Activated naive CD4-positive, alpha-beta T cell treated with anti-CD3 and anti-CD28 coated beads for 36 hours (primary cell): ENCODE measurements at places on chromosomes 5 and 9. TPM values are rescaled to one million over a fixed set of nuclear protein-coding genes. Genes with fewer than 3 reads are reported as not detected.
A peak's percentile ranks its signal among the peaks of the same experiment; 100 is the strongest.

The OR13F1 gene
- not detected for total RNA-seq

The HTR4 gene
- total RNA-seq = not detected

The TRPM3 gene
- not detected for total RNA-seq

The PCAT7 gene
- not detected for total RNA-seq

The LPAR1 gene
- total RNA-seq = not detected

The SLC45A2 gene
- not detected for total RNA-seq

The DAB2 gene
- total RNA-seq = not detected

The SLIT3 gene
- total RNA-seq = 0.43 TPM

The BHMT2 gene
- total RNA-seq = not detected

The ACSL6 gene
- total RNA-seq = 1.2 TPM

DNA sequence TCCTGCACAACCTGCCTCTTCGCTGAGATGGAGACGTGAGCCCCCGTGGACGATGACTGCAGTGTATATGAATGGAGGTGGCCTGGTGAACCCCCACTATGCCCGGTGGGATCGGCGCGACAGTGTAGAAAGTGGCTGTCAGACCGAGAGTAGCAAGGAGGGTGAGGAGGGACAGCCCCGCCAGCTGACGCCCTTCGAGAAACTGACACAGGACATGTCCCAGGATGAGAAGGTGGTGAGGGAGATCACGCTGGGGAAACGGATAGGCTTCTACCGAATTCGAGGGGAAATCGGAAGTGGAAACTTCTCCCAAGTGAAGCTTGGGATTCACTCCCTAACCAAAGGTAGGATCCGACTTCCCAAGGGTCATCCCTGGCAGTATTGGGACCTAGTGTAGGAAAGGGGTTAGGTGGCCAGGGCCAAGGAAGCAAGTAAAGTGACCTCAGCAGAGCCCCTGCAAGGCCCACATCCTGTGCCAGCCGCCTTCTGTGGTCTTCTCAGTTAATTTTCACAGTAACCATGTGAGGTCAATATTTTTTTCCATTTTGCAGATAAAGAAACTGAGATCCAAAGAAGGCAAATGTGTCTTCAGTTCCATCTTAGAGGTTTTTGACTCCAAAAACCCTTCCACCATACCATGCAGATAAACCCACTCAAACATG, 53.8 kb downstream of the NIM1K start:
- H3K4me3 ChIP-seq = no peak overlapping the region
- no peak for DNase-seq
- no peak overlapping the region for H3K27ac ChIP-seq
- H3K36me3 ChIP-seq = no peaks in the 10 kb centered on the region

DNA sequence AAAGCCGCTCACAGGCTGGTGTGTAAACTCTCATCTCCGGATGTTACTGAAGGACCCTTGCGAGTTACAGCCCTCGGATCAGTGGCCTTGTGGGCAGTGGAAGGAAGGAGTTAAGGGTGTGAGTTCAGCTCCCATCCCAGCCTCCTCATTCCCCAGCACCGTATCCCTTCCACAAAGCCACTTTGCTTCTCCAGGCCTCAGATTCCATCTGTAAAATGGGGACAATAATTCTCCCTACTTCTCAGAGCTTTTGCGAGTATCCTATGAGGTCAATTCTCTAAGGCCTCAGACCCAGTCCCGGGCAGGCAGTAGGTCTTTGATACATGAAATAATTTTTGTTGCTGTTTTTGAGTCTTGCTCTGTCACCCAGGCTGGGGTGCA, 141.3 kb downstream of the C9orf50 start:
- peaks cover 15% of the 10 kb centered on the region for H3K4me1 ChIP-seq
- no peaks in the 10 kb centered on the region for H3K27me3 ChIP-seq
- no peak overlapping the region for H3K27ac ChIP-seq
- no peaks in the 10 kb centered on the region for H3K36me3 ChIP-seq

DNA sequence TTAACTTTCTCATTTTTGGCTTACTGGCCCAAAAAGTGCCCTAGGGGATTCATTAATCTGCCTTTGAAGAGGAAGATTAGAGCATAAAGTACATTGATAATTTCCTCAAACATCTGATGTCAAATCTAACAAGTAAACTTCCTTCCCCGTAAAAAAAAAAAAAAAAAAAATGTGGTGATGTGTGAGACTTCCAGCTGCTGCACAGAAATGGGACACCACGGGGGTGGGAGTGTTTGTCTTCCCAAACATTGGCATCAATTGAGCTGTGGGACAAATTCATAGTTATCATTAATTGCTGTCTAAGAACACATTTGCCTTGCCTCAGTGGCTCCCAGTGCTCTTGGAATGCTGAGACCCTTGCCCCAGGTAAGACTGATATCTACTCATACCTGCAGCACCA, 149.6 kb downstream of the ADAMTS12 start:
- H3K36me3 ChIP-seq = no peaks in the 10 kb centered on the region
- no peak overlapping the region for H3K27ac ChIP-seq
- no peak for DNase-seq
- no peaks in the 10 kb centered on the region for H3K27me3 ChIP-seq

GRCh38 chr5:2013301-2014057, 130.8 kb upstream of the IRX4 start:
- no peak overlapping the region for H3K4me3 ChIP-seq
- DNase-seq = no peak
- H3K36me3 ChIP-seq = no peaks in the 10 kb centered on the region
- no peaks in the 10 kb centered on the region for H3K4me1 ChIP-seq
- H3K27ac ChIP-seq = no peak overlapping the region

DNA sequence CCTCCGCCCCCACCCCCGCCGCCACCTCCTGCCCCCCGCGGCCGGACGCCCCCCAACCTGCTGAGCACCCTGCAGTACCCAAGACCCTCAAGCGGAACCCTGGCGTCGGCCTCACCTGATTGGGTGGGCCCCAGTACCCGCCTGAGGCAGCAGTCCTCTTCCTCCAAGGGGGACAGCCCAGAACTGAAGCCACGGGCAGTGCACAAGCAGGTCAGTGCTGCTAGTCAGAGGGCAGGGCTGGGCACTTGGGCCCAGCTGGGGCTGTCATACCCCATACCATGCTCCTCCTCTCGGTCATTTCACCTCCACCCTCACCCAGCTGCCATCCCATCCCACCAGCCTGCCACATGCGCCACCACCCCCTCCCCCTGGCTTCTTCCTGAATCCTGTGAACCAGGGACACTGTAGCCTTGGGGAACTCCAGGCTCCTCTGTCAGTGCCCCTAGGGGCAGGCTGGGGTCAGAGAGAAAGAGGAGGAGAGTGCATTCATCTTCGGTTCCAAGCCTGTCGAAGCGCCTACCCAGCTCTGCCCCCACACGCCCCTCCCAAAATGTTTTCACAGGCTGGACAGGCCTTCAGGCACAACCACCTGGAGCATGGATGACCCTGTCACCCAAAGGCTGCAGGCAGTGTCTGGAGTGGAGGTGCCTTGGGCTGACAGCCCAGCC, 122.0 kb downstream of the DAB2IP start:
- DNase-seq = no peak
- H3K27ac ChIP-seq = no peak overlapping the region
- no peaks in the 10 kb centered on the region for H3K27me3 ChIP-seq
- no peak overlapping the region for H3K4me3 ChIP-seq
- no peaks in the 10 kb centered on the region for H3K36me3 ChIP-seq

- H3K27me3 ChIP-seq = no peaks in the 10 kb centered on the region
- no peak overlapping the region for H3K27ac ChIP-seq
- H3K36me3 ChIP-seq = no peaks in the 10 kb centered on the region
- DNase-seq = no peak
- H3K4me1 ChIP-seq = peaks cover 13% of the 10 kb centered on the region
- H3K4me3 ChIP-seq = no peak overlapping the region
Observed at GRCh38 chr5:54743581-54743980, 226.0 kb downstream of the SNX18 start.

GRCh38 chr5:51381761-51382474, 1.3 kb upstream of the ISL1 start:
- no peak overlapping the region for H3K27ac ChIP-seq
- H3K4me3 ChIP-seq = no peak overlapping the region
- peaks cover 16% of the 10 kb centered on the region for H3K4me1 ChIP-seq
- DNase-seq = no peak

DNA sequence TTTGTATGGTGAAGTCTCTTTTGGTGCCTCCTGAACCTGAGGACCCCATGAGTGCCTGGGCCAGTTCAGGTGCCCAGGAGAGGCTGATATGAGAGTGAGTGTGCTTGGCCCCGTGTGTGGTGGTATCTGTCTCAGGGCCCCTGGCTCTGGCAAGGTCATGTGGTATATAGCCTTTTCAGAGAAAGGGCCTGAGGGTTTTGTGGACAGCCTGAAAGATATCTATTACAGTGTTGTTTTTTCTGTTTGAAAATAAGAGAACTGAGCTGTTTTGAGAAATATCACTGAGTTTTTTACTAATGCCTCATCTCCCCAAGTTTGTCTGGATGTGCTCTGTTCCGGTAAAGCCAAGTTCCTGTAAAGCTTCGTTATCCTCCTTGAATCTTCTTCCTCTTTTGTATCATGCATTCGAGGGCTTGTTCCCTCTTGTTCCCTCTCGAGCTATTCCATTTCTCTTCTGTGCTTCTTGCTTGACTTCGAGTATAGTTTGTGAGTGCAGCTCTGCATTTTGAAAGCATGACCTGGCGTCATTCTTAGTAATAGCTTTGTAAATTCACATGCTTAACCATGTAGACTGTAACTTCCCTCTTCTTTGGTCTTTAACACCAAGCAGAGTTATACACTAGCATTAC, 122.3 kb downstream of the MAST4 start:
- no peak for DNase-seq
- no peak overlapping the region for H3K27ac ChIP-seq
- no peaks in the 10 kb centered on the region for H3K4me1 ChIP-seq
- peaks cover 16% of the 10 kb centered on the region for H3K27me3 ChIP-seq
- H3K36me3 ChIP-seq = no peaks in the 10 kb centered on the region

DNA sequence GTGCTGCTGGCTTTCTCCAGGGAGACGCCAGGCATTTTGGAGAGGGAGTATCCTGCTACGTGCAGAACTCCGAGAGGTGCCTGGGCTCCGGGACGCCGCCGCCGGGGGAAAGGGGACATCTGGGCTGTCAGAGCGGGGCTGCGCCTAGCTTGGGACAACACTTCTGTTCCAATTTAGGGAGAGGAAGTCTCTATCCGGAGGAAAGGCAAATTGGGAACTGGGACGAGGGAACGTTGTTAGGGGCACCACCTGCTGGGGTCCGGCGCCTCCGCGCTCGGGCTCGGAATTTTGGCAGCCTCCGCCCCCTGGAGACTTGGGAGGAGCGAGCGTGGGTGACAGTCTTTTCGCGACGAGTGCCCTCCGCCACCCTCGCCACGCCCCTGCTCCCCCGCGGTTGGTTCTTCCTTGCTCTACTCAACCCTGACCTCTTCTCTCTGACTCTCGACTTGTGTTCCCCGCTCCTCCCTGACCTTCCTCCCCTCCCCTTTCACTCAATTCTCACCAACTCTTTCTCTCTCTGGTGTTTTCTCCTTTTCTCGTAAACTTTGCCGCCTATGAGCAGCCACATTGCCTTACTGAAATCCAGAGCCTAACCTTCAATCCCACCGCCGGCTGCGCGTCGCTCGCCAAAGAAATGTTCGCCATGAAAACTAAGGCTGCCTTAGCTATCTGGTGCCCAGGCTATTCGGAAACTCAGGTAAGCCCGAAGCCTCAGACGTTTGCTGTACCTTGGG, 1.6 kb downstream of the TSLP start:
- peak overlapping the region; percentile 88 for H3K4me3 ChIP-seq
- peaks cover 61% of the 10 kb centered on the region for H3K27me3 ChIP-seq
- peaks cover 30% of the 10 kb centered on the region for H3K4me1 ChIP-seq

- H3K27ac ChIP-seq = no peak overlapping the region
- H3K4me1 ChIP-seq = no peaks in the 10 kb centered on the region
- DNase-seq = no peak
- H3K36me3 ChIP-seq = no peaks in the 10 kb centered on the region
Observed at GRCh38 chr5:24712947-24713346, 68.2 kb upstream of the CDH10 start.

DNA sequence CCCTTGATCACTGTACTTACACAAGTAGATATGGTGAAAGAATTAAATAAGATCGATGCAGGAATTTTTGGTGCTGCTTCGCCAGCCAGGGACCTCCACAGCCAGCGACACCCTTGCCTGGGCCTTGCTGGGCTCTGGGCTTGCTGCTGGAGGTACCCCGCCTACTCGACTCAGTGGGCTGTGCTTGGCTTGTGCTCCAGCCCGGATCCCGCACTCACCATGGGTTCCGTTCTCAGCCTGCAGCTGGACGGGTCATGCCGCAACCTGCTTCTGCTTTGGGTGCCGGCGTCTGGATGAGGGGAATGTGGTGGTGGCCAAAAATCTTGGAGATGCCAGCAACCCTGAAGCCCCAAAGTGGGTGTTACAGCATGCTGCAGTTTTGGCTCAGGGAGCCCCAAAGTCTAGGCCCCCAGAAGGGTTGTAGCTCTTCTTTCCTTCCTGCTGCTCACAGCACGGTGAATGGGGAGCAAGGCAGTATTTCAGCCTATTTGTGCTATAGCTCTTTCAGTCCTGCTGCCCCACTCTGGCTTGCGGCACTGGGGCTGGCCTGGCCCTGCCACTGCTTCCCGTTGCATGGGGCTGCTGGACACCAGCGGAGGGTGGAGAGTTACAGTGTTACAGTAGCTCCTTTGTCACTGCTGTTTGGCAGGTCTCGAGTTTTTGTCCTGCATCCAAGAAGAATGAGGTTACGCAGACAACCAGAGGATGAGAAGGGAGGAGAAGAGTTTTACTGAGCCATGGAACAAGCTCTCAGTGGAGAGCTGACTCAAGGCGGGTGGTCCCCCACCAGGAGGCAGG, 48.0 kb downstream of the TARS1 start:
- H3K27ac ChIP-seq = no peak overlapping the region
- no peaks in the 10 kb centered on the region for H3K36me3 ChIP-seq
- no peaks in the 10 kb centered on the region for H3K27me3 ChIP-seq
- no peak for DNase-seq
- no peaks in the 10 kb centered on the region for H3K4me1 ChIP-seq

- no peaks in the 10 kb centered on the region for H3K36me3 ChIP-seq
- H3K4me1 ChIP-seq = no peaks in the 10 kb centered on the region
- no peak for DNase-seq
- H3K27me3 ChIP-seq = peaks cover 5% of the 10 kb centered on the region
- no peak overlapping the region for H3K4me3 ChIP-seq
Observed at GRCh38 chr5:110840347-110840960, 101.6 kb downstream of the SLC25A46 start.

GRCh38 chr5:91109634-91110033, 273.5 kb downstream of the ARRDC3 start:
- no peak for DNase-seq
- H3K27ac ChIP-seq = no peak overlapping the region
- H3K4me3 ChIP-seq = no peak overlapping the region
- no peaks in the 10 kb centered on the region for H3K4me1 ChIP-seq
- no peaks in the 10 kb centered on the region for H3K36me3 ChIP-seq

GRCh38 chr5:32160228-32160627, 13.9 kb downstream of the GOLPH3 start:
- H3K27ac ChIP-seq = no peak overlapping the region
- H3K4me3 ChIP-seq = no peak overlapping the region
- peaks cover 23% of the 10 kb centered on the region for H3K36me3 ChIP-seq
- no peaks in the 10 kb centered on the region for H3K27me3 ChIP-seq

GRCh38 chr5:154944716-154945115, 3.8 kb downstream of the MRPL22 start:
- no peaks in the 10 kb centered on the region for H3K27me3 ChIP-seq
- peaks cover 4% of the 10 kb centered on the region for H3K36me3 ChIP-seq
- H3K27ac ChIP-seq = no peak overlapping the region
- H3K4me1 ChIP-seq = peaks cover 33% of the 10 kb centered on the region
- H3K4me3 ChIP-seq = no peak overlapping the region
